Lower lobe of right lung (tissue), 2 donors: ENCODE measurements at places on chromosomes 3 and 15. TPM values are rescaled to one million over a fixed set of nuclear protein-coding genes. Genes with fewer than 3 reads are reported as not detected.

GRCh38 chr3:175489406-175489805 is 630.3 kb downstream of the NAALADL2 start:
- DNase-seq: no peak

- no peak for DNase-seq
Measured at GRCh38 chr3:108414007-108414406, 96.4 kb downstream of the MYH15 start.

DNA sequence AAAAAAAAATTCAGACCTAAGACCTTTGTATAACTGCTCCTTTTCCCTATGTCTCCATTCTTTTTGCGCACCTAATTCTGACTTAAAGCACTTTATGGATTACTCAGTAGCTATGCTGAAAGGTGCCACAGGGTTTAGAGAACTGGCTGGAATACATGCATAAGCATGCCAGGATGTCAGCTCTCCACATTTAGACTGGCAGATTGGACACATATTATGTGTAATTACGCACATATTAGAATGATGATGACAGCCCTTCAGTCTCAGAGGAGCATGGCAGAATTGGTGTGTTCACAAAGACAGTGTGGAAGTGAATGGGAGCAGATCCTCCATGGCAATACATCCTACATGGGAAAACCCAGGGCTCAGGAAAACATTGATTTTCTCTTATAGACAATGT is 108.1 kb upstream of the LSAMP start:
- DNase-seq: no peak

DNA sequence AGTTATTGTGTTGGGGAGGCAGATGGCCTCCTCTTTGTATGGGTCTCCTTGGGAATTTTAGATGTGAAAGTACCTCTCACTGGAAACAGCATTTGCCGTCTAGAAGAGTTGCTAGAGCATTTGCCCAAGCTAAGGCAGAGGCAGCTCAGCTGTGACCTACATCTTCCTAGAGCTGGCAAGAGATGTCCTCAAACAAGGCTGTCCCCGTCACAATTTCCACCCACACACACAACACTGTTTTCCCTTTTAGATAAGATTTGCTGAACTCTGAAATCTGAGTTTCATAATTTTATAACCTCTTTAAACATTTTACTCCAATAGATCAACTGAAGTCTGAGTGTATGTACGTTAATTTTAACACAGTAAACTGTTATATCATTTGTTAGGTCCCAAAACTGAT is 352.6 kb downstream of the EPHB1 start:
- no peak for DNase-seq

DNA sequence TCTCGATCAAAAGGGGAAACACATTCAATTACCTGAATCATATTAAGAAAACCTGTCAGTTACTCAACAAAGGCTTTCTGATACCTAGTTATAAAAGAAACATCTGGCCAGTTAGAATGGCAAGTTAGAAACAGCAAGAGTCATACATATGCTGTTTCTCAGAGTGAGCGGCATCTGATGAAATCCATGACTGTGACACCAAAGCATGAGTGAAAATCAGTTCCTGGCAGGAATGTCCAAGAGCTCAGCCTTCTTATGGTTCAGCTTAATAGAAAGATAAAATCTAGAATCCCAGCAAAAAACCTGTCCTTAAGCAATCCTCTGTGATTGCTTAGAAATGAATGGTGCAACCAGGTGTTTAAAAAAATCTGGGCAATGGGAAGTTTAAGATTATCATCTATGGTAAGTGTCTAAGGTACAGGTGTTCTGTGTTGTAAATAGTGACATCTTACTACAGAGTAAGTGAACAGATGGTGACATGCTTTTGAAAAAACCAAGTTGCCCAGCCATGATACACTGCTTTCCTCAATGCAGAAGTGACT is 18.8 kb downstream of the B4GALT4 start:
- no peak for DNase-seq

DNA sequence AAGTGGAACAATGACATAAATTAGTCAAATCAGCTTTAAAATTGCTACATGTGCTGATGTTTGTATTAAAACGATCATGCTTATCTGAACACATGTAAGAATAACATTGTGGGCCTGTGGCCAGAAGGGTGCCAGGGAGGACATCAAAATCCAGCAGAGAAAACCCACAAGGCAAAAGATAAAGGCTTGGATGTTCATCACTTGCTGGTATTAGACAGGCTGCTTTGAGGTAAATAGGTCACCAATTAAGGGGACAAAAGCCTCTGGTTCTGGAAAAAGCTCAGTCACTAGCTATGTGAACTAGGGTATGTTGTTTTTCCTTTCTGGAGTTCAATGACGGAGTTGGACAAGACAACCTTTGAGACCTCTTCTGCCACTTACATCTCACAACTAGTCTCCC is 74.4 kb upstream of the TMEM108 start:
- DNase-seq: no peak

DNA sequence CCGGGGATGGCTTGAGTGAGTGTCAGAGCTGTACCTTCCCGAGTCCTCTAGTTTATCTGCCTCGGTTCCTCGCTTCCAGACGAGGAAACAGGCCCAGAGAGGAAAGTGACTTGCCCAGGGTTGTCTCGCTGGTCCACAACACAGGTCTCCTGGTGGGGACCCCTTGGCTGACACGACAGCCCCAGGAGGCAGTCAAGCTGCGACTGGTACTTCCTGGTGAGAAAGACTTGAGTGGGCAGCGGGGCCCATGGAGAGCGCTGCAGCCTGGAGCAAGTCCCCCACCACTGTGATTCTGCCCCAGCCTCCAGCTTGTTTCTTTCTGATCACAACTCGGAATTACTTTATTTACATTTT is 600 bp upstream of the CHRNA5 start:
- DNase-seq: no peak

DNA sequence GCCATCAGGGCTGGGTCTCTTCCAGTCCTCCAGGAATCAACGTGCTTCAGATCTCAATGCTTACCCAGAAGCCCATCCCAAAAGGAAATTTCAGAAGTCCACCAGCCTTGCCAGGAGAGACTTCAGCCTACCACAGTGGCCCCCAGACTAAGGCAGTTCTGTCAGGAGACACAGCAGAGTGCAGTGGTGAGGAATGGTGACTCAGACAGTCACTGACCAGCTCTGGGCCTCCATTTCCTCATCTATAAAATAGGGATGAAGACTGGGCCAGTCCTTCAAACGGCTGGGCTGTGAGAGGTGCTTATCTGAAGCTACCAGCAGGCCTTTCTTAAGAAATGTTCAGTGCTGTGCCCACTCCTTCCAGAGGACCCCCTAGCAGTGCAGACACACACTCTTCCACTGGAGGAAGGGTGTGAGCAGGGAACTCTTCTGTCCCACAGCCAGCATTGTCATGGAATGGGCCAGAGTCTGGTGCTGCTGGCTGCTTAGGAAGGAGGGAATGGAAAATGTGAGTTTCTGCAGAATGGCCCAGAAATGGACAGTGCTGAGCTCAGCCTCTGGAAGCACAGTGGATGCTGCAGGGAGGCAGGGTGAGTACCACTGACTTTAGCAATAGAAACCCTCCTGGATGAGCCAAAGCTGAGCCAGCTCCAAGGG is 41.6 kb upstream of the DUSP7 start:
- DNase-seq: peak; percentile 16

SERPINI2 gene
- 2.3 TPM for total RNA-seq

THSD4 gene
- 18.2 TPM for total RNA-seq

ARRDC4 gene
- 52.8 TPM for total RNA-seq
